Brain (organoid and tissue), 16 donors: ENCODE measurements at places on chromosomes 2 and 18.

GRCh38 chr18:2032036-2032435 is 539.3 kb downstream of the METTL4 start:
- DNase-seq = no peak

- no peak for DNase-seq
Measured at GRCh38 chr2:227443889-227444568, 27.9 kb upstream of the AGFG1 start.

DNA sequence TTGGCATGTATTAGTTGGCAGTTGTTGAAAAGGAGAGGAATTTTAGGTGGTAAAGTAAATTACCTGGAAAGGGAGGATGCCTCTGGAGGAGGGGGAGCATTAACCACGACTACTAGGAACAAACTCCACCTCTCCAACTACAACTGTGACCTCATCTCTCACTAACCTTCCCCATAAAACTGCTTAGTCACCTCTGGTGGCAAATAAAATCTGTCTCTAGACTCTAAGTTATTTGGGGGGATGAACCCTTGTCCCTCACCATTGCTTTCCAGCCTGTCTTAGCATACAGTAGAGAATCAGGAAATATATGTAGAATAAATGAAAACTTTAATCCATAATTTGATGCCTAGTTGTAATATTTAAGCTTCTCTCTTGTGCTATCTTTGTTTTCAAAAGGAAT is 27.6 kb upstream of the MYO1B start:
- DNase-seq = no peak

DNA sequence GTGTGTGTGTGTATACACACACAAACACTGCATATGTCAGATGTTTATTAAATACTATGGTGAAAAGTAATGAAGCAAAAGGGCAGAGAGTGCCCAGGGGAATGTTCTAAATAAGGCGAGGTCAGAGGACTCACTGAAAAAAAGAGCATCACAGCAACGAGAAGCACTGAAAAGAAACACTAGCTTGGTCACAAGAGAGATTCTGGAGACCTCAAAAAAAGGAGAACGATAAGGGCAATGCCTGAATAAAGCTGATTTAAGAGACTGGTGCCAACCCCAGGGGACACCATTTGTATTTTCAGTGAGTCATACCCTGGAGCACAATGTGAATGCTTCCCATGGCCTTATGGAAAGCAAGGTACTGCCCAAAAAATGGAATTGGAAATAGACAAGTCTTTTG is 14.5 kb downstream of the SLC40A1 start:
- no peak for DNase-seq

GRCh38 chr2:950080-950966 is at the start of gene SNTG2:
Gene SNTG2 (plus strand): TSS chr2:950849. CDS start chr2:950997, 148 bp downstream.
- DNase-seq = peak; percentile 61

DNA sequence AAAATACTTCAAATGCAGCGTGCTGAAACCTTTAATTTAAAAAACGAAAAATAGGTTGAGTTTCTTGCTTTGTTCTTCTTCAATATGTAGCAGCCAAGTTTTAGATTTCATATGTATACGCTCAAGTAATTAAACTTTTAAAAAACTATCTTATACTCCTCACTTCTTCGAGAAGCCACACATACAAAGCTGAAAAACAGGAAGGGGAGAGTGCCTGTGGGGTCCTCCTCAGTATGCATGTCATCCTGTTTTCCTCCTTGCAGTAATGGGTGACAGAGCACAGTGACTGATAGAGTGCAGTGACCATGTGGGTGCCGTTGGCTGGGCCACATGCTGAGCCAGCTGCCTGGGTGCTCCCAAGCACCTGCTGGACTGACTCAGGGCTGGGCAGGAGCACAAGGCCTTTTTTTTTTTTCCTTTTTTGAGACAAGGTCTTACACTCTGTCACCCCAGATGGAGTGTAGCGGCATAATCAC is 33.3 kb downstream of the UXS1 start:
- DNase-seq = no peak

DNA sequence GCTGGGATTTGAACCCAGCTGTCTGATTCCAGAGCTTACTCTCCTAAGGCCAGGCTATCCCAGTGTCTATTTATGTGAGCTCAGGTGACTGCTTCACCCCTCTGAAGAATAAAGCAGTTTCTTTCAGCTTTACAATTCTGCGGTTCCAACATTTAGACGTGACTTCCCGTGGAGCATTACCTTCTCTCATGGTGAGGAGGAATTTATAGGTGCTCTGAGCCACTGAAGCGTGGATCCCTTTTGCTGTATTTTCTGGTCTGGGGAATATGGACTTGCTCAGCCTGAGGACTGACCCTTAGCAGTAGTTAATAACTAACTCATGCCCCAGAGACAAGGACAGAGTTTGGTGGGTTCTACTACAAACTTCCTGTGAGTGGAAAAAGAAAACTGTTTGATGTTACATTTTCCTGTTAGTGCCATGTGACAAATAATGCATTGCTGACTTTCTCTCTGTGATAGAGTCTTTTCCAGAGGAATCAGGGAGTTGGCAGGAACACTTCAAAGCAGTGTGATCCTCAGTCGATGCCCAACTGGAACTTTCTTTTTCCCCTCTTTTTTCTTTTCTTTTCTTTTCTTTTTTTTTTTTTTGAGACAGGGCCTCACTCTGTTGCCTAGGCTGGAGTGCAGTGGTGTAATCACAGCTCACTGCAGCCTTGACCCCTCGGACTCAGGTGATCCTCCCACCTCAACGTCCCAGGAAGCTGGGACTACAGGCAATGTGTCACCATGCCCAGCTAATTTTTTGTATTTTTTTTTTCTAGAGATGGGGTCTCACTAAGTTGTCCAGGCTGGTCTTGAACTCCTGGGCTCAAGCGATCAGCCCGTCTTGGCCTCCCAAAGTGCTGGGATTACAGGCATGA is 21.9 kb downstream of the CASP10 start:
- DNase-seq = no peak
